ENCODE measurements at places on chromosomes 12 and 14.

DNA sequence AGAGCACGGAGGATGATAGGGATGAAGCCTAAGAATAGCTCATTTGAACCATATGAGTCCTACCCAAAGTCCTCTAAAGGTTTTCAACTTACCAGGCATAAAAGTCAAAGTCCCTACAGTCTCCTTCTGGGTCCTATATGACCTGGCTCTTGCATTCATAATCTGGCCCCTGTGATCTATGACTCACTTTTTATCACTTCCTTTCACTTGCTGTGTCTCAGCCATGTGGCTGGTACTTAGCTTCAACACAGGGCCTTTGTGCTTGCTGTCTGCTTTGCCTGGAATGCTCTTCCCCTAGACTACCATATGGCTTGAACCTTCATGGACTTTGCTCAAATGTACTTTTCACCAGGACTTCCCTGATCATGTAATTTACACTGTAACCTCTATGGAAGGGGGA is 137.6 kb upstream of the TMTC1 start:
- no peak for DNase-seq

DNA sequence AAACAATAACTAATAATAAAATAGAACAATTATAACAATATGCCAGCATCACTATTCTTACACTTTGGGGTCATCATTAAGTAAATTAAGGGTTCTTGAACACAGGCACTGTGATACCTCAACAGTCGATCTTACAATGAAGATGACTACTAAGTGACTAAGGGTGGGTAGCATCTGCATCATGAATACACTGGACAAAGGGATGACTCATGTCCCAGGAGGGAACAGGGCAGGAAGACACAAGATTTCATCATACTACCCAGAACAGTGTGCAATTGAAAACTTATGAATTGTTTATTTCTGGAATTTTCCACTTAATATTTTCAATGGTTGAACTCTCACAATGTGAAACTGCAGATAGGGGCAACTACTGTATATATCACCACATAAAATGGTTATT is 19.7 kb downstream of the TSPAN19 start:
- DNase-seq: peak; percentile 53

GRCh38 chr12:41910578-41911320 is 233.9 kb downstream of the GXYLT1 start:
- DNase-seq: no peak

GRCh38 chr12:51630986-51631385 is 40.0 kb downstream of the SCN8A start:
- DNase-seq: no peak

DNA sequence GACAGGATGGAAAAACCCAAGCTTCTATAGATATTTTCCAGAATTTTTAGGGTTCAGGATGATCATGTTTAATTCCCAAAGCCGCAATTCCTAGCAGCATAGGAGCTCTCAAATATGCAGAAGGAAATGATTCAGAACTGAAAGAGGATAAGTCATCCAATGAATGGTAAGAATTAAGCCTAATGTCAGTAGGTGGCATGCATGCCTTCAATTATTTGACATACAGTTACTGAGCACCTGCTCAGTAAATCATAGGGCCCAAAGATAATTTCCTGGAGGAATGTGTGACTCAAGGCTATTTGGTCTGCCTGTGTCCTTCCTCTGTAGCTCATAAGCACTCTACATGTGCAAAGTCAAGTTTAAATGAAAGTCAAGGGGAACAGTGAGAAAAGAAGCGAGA is 116.8 kb upstream of the SLC38A4 start:
- peak; percentile 84 for DNase-seq

- DNase-seq: no peak
These were observed 22.0 kb downstream of the MLXIP start for GRCh38 chr12:122100568-122100967.
